IPS DF 6.9 (cell line): ENCODE measurements at places on chromosomes 3 and 15.

GRCh38 chr3:194664857-194665256 is 7.1 kb downstream of the LSG1 start:
- no peak for DNase-seq

GRCh38 chr15:40430271-40430805 is 10.4 kb upstream of the BAHD1 start:
- DNase-seq, result no peak

GRCh38 chr15:57506422-57506821 is 85.3 kb upstream of the MYZAP start:
- no peak for DNase-seq

GRCh38 chr3:15428539-15428938 is 1.1 kb downstream of the EAF1 start:
- no peak for DNase-seq

DNA sequence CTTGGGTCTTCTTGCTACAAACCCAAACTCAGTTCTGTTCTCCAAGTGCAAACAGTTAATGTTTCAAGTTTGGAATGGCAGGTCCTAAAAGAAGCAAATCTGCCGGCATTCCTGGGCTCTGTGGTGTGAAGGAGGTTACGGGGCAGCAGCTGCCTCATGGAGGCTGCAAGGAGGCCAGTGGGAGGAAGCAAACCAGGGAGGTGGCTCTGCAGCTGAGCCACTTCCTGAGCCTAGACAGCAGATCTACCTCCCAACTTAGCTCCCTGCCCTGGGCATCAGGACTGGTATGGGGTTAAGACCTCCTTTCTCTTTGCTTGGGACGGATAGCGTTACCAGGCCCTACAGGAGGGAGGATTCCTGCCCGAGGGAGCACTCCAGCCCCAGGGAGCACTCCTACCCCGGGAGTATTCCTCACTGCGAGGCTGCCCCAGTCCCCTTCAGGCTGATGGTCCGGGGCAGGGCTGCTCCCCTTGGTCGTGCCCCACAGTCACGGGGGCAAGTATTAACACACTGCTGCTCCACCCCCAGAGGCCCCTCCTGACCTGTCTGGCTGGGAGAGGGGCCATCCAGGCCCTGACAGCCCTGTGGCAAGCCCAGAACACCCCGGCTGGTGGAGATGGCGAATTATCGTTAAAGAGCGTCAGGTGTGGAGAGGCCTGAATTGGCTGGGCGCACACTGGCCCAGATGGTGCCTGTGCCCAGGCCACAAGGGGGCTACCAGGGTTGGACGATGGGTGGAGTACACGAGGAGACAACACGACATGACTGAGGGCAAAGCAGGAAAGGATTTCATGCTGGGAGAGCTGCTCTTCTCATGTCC is 129.9 kb downstream of the ATP10A start:
- no peak for DNase-seq

GRCh38 chr15:69871511-69872134 is 226.1 kb downstream of the TLE3 start:
- DNase-seq, result no peak

GRCh38 chr15:68158046-68158628 is 47.0 kb downstream of the CALML4 start:
- DNase-seq, result no peak

DNA sequence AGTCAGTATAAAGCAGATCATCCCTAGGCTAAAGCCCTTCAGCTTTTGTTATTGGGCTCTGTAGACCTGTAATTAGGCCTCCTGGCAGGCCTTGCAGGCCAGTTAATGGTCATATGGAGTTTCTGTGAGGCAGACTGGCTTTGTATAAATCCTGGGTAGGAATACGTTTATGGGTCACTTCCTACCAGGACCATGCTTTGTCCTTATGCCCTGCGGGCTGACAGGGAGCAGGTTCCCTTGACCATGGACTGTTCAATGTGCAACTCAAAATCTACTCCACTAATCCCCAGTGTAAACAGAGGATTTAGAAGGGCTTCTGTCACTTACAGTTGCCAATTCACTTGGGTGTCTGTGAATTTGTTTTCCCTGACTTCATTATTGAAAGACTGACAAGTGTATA is 202.7 kb upstream of the MLF1 start:
- DNase-seq, result no peak

DNA sequence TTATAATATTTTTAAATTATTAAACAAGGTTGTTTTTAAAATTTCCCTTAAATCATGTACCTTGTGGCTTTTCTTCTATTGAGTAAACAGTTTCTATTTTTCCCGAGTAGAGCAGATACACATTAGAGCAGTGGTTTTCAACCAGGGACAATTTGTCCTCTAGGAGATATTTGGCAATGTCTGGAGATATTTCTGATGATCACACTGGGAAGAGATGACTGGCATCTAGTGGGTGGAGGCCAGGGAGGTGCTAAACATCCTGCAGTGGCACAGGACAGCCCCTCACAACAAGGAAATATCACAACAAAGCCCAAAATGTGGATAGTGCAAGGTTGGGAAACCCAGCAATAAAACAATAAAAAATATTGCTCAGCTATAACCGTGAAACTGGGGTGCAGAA is 113.0 kb upstream of the PTPRG start:
- DNase-seq, result no peak

DNA sequence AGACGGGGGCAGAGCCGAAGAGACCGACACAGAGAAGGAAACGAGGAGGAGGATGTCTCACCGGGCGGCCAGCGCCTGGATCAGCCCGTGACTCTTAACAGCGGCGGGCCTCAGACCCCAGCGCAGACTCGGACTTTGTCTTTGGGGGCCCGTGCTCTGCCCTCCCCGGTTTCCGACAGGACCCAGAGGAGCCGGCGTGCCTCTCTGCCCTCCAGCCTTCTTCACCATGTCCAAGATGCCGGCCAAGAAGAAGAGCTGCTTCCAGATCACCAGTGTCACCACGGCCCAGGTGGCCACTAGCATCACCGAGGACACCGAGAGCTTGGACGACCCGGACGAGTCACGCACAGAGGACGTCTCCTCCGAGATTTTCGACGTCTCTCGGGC is 1.0 kb downstream of the TSC22D2 start:
- DNase-seq, result no peak

- DNase-seq, result no peak
Measured at GRCh38 chr3:129974564-129974832, at the start of gene TRH. Gene TRH (plus strand): TSS chr3:129974720. CDS start chr3:129975817, 1,097 bp downstream.

- DNase-seq, result no peak
Measured at GRCh38 chr3:13705702-13706280, 156.9 kb downstream of the FBLN2 start.

DNA sequence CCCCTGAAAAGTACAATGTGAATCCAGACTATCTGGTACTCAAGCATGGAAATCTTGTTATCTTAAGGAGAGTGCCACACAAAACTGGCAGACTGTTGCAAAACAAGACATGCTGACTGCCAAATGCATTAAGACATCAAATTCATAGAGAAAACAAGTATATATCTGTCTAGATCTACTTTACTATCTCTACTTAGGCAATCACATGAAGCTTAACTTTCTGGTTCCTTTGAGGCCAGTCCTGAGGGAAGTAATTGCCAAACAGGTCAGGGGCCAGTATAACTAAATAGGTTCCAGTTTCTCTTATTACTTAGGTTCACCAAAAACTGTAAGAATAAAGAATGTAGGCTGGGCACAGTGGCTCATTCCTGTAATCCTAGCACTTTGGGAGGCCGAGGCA is 15.9 kb upstream of the SLC4A7 start:
- DNase-seq, result no peak

- no peak for DNase-seq
Measured at GRCh38 chr15:57734860-57735259, 28.3 kb downstream of the POLR2M start.

DNA sequence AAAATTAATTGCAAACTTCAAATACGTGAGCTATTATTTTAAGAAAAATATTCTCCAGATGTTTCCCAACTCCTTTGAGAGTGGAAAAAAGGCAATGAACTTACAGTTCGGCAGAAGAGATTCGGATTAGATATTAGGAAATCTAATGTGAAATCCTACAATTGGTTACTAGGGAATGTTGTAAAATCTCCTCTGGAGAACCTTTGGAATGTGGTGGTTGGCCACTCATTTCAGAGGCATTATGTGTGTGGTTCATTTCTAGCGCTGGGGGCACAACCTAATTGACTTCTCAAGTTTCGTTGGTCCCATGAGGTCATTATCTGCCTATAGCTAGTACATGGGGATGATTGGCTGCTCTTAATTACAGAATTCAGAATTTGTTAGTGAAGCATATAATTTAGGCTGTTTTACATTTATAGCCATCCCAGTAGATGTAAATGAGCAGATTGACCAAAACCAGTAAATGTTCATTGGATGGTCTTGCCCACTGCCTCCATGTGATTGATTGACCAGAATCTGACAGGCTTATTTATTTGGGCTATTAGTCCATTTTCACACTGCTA is 34.6 kb upstream of the CMSS1 start:
- DNase-seq, result no peak

- DNase-seq, result no peak
Measured at GRCh38 chr15:33163816-33164215, 30.7 kb downstream of the FMN1 start.

- no peak for DNase-seq
Measured at GRCh38 chr3:99637016-99637367, 1.4 kb upstream of the COL8A1 start.

DNA sequence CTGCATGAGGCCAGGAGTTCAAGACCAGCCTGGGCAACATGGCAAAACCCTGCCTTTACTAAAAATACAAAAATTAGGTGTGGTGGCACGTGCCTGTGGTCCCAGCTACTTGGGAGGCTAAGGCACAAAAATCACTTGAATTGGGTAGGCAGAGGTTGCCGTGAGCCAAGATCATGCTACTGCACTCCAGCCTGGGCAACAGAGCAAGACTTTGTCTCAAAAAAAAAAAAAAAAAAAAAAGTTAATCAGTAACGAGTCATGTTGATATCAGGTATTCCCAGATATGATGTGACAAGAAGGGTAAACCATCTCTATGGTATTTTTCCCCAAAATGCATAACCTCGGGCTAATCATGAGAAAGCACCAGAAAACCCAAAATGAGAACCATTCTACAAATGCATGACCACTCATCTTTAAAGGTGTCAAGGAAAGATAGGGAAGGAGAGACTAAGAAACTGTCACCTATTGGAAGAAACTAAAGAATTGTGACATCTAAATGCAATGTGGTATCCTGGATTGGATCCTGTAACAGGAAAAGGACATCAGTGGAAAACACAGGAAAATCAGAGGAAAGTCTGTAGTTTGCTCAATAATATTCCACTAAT is 66.5 kb upstream of the MAP4 start:
- DNase-seq, result no peak

DNA sequence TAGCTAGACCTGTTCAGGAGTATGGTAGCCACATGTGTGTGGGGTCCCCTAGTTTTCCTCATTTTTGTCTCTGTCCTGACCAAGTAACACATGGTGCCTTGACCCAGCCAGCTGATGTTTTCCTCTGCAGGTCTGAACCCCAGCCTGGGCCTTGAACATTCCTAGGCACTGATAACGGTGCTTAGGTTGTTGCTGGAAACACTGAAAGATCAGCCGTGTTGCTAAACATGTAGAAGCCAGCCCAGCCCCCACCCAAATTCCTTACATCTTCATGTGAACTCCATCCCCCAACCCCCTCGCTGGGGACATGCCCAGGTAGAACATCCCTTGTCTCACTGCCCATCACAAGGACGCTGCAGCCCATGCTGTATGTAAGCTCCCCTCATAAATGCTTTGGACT is 18.7 kb downstream of the RTP3 start:
- DNase-seq, result no peak

DNA sequence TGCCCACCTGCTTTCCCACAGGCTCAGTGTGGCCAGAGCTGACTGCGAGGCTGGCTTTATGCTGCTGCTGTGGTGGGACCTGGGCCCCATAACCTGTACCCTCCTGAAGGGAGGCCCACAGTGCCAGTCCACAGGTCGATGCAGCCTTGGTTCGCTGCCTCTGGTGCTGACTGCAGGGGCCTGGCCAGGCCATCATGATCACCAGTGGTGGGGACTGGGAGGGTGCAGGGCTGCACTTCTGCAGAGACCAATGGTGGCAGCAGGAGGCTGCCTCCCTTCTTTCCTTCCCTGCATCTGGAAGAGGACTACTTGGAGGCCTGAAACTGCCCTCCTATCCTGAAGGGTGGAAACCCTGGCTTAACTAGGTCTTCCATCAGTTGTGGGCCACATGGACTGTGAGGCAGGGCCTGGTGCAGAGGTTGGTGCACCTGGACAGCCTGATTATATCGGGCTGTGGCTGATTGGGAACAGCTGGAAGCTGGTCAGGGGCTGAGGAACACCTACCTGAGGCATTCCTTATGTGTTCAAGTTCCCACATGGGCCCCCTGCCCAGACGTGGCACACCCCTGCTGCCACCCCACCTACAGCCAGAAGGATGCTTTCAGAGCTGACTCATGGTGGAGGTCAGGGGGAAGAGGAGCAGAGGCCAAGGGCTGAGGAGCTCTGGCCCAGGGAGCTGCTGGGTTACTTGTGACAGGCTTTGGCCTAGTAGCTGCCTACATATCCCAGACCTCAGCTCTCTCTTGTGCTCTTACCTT is 29.8 kb downstream of the POMGNT2 start:
- DNase-seq, result no peak

DNA sequence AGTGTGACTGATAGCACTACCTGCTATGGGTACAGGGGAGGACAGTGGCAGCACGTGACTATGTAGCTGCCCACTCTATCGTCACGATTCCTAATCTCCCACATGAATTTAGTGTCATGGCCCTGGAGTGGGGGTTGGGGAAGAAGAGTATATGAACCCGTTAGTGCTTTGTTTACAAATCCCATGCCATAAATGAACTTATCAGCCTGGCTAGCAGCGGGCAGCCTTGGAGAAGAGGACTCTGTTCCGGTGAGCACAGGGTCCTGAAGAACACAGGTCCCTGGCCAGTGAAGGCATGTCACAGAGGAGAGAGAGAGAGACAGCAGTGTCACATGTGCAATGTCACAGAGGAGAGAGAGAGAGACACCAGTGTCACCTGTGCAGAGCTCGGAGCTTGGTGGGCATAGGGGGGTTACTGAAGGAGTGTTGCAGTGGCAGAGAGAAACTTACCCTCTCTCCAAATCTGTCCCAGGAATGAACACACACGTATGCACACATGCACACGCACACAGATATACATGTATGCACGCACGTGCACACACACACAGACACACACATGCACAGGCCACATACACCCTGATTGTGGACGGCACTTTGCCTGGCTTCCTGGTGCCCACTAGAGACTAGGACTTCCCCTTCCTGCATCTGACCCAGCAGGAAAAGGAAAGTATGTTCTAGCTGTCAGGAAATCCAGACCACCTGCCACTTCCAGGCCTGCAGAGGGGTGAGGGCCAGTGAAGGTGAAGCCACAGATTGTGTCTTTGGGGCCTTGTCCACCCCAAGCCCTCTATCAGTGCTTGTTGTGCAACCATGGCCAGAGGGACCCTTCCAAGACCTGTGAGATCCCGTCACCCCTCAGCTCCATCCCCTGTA is 26.3 kb downstream of the ITGA11 start:
- no peak for DNase-seq

DNA sequence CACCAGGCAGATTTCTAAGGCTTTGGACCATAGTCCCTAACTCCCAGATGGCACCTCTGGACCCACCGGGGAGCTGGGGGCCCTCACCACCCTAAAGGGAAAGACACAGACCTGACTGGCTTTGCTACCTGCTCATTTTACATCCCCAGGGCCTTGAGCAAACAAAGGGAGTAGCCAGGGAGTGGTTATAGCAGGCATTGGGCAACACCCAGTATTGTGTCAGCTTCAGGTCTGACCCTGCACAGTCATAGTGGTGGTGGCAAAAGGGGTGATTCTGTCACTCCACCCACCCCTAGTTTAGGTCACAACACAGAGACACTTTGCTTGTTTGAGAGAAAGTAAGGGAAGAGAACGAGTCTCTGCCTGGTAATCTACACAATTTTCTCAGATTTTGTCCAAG is 352.5 kb downstream of the DIPK2A start:
- no peak for DNase-seq

GRCh38 chr15:74541494-74542165 is 610 bp downstream of the ARID3B start:
- DNase-seq, result no peak
